ENCODE measurements at places on chromosomes 12 and 14. TPM values are rescaled to one million over a fixed set of nuclear protein-coding genes. Genes with fewer than 3 reads are reported as not detected.

LRP1-AS gene
- not detected for total RNA-seq

GPR84 gene
- total RNA-seq = 0.17 TPM

SCYL2 gene
- 47.5 TPM for total RNA-seq

BEGAIN gene
- 7.0 TPM for total RNA-seq

Measured in MCF 10A (cell line).